ENCODE measurements at places on chromosomes 12 and 14.

GRCh38 chr14:105363847-105364708, 34.3 kb upstream of the TEX22 start:
- DNase-seq: no peak

DNA sequence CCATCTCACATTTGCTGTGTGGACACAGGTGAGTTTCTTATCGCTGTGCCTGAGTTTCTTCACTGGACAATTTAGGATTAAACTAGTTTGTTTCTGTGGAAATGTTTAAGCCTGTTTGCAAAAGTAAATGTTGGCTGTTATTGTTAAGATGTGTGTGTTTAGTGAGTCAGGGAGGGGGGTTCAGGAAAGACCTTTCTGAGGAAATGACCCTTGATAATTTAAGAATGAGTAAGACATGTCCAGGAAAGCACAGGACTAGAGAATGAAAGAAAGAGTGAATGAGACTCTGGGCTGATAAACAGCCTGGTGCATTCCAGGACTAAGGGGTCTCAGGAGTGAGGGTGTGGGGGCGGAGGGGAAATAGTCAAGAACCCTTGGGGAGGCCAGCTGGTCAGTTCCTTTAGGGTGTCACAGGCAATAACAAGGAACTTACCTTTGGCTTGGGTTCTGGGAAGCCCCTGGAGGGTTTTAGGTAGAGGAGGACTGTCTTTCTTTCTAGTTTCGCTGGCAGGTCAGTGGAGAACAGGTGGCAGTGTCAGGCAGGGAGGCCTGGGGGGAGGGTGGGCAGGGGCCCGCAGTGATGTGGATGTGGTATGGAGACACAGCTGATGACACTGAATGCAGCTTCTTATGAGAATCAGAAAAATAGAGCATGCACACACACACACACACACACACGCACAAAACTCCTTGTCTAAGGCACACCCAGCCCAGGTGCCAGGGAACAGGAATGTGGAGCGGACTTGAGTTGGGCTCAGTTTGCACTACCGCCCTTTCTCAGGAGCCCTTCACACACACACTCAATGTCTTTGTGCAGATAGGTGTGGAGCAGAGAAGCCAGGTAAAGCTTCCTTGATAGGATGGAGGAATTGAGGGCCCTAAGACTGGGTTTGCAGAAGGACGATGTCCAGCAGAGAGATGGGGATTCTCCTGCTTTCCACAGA, 1005.5 kb downstream of the VRK1 start:
- no peak for DNase-seq

GRCh38 chr14:81200054-81200453, 20.7 kb downstream of the GTF2A1 start:
- DNase-seq: no peak

- DNase-seq: no peak
These were observed 4.7 kb upstream of the SLC2A14 start for GRCh38 chr12:7877420-7877819.

DNA sequence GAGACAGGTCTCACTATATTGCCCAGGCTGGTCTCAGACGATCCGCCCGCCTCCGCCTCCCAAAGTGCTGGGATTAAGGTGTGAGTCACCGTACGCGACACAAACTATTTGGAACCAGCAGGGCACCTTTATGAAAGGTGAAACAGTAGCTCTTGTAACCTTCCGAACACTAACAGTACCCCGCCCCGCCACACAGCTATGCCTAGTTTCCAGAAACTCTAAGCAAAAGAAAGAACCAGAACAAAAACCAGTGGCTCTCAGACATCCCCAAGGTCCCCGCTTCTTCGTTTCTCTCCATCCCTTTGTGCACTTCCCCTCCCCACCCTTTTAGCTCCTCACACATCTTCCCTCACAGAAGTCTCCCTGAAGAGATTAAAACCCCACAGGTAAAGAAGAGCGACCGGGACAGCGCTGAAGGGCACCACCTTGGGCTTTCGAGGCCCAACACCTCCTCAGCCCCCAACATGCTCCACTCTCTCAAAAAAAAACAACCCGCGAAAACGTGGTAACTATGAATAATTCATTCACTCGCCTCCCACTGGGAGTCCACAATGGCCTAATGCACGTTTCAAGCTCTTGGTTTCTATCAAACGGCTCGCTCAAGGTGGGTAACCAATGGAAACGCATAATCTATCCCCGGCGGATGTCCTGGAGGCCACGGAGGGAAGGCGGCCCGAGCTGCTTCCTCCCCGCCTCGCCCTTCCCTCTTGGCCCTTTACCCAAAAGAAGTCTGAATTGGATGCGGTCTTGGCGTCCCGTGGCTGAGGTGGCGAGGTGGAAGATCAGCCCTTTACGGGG, 877 bp downstream of the BAG5 start:
- no peak for DNase-seq

DNA sequence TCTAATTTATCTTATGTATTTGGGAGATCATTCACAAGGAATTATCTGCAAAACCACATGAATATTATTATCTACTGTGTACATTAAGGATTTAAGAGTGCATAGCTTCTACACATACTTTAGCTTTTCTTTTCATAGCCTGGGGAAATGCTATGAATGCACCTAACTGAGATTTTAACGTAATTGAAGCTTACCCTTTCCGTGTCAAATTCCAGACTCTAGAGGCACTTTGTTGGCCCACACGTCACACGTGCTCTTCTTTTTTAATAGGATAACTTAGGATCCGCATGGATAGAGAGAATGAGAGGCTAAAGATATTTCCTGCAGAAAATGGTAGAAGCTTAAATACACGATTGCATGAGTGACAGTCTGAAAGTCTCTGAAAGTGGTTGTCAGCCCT, 481.1 kb downstream of the PCNX1 start:
- DNase-seq: no peak

DNA sequence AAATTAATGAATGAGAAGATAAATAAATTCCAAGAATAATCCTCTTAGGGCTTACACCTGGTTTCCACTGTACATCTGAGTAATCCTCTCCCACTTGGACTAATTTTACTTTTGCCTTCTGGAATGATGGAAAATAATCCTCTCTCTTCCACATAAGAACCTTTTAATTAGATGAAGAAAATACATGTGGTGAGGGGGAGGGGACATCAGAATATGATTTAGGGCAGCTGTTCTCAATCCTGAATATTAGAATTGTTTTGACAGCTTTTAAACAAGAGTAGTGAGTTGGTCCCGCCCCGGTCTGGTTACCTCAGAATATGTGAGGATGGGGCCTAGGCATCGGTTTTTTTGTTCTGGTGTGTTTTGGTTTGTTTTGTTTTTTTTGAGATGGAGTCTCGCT, 51.5 kb downstream of the HECTD4 start:
- peak; percentile 94 for DNase-seq

DNA sequence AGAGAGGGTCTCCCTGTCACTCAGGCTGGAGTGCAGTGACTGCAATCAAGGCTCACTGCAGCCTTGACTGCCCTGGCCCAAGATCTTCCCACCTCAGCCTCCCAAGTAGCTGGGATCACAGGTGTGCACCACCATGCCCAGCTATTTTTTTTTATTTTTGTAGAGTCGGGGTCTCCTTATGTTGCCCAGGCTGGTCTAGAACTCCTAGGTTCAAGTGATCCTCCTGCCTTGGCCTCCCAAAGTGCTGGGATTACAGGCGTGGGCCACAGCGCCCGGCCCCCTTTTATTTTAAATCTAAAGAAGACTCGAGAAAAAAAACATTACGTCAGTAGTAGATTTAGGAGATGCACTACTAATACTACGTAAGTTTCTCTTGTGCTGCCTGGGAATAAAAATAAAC, 14.3 kb downstream of the FOS start:
- DNase-seq: no peak

DNA sequence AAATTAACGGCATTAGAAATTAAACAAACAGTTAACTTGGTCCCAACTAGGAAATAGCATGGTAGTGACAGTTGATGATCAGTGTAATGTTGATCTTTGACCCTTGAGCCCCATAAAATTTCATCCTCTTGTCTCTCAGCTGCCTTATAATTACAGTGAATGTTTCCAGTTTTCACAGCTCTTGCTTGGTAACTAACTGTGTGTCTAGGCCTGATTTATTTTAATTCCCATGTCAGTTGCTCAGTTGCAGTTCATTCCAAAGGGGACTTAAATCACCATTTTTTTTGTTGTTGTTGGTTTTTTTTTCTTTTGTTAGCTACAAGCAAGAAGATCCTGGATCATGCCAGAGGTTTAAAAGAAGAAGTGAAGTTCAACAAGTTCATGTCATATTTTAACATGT, 1883.7 kb upstream of the FLRT2 start:
- DNase-seq: no peak

DNA sequence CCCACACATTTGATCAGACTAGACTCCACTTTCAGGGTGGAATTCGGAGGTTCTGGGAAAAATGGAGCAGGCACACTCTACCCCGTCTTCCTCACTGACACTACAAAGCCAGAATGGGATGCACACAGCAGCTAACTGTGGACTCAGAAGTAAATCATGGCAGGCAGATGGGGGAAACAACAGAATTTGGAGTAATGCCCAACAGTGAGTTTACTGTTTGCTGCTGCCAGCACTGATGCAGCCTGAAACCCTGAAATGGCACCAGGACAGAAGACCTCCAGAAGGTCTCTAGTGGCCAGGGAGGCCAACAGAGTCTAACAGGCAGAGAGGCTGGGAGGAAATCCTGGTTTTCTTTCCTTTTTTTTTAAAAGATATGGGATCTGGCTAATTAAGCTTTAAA, 24.6 kb downstream of the KCTD10 start:
- DNase-seq: no peak

GRCh38 chr12:121430833-121431415, 31.0 kb downstream of the RNF34 start:
- DNase-seq: no peak

GRCh38 chr12:110316861-110317260, 35.8 kb downstream of the ATP2A2 start:
- no peak for DNase-seq

GRCh38 chr14:61516118-61516743, 179.1 kb upstream of the HIF1A start:
- DNase-seq: no peak

DNA sequence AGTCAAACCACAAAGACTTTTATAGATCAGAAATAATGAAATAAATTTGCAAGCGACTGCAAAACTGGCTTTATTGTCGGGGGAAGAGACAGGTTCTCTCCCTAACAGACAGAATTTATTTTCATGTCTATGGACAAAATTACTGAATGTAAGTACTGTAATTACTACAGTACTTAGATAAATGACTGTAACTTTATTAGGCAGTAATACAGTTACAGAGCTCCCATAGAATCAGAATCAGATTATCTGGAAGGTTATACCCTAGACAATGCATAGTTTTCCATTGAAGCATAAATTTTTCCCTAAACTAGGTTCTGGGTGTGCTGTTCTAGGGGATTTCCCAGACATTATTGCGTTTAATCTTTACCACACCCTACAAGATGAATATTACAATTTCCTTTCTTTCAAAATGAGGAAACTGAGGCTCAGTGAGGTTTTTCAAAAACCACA, 114.2 kb downstream of the C12orf75 start:
- DNase-seq: no peak

- no peak for DNase-seq
These were observed 96.4 kb downstream of the OTOGL start for GRCh38 chr12:80195737-80196136.

- no peak for DNase-seq
These were observed 509.1 kb downstream of the PCNX1 start for GRCh38 chr14:71416392-71416791.

- no peak for DNase-seq
These were observed 9.3 kb upstream of the PPP4R4 start for GRCh38 chr14:94164685-94165431.

DNA sequence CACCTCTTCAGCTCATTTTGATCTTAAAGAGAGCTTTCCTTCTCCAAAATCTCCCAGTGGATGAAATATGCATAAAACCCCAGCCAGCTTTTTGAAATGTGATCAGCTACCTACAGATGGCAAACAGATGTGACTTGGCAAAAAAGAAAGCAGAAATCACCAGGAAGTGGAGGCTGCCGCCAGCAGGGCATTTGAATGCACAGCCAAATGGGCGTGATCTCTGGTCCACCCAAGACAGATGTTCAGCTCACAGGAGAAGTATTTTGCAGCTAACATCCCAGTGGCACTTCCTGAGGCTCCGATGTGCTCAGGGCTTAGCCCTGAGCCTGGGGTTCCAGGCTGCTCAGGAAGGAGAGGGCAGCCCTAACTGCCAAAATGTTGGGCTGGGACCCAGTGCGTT, 78.3 kb downstream of the LGMN start:
- peak; percentile 84 for DNase-seq

DNA sequence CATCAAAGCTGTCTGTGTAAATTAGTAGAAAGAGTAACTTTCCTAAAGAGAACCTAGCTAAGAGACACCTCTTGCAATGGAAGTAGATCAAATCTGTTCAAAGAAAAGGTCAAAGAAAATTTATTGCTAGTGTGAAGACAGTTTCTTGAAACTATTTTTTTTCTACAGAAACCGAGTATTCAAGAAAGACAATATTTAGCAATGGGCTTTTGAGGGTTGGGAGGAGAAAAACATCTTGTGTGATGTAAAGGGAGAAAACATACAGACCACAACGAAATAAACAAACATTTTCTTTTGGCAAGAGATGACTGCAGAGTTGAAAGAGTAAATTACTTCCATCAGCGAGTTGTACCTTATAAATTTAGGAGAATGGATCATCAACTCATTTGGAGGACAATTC, 24.4 kb downstream of the NKX2-1 start:
- peak; percentile 61 for DNase-seq

DNA sequence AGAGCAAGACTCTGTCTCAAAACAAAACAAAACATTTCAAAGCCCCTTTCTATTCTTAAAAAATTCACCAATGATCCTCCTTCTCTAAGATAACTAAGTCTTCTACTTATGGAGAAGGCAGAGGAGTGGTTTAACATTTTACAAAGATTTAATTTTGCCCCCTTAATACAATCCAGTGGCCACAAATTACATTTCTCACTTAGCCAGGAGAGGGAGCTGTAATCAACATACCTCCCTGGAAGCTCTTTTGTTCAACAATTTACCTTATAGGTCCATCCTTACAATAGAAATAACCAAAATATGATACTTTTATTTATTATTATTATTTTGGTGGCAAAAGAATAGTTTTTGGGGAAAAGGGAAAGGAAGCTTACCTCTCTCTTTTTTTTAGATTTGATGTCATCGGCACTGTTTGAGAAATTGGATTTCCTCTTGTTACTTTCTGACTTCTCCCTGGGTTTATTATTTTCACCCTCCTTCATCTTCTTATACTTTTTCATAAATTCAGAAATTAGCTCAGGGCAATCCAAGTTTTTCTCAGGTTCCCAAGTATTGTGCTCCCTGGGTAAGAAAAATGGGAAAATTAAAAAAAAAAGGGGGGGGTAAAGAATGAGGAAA, 28.1 kb downstream of the CBX5 start:
- DNase-seq: no peak

DNA sequence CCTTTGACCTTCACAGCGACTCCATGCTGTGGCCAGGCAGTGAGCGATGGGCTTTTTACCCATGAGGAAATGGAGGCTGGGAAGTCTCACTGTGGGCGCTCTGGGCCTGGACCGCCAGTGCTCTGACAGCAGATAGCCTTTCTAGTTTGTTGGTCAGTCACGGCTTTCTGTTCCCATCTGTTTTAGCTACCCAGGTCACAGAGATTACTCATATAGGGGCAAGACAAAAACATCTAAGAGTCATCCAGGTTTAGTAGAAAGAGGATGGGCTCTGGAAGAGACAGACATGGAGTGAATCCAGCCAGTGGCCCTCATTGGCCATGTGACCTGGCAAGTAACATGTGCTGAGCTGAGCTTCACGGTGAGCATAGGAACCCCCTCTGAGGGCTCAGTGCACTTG, 68.6 kb downstream of the MARK3 start:
- no peak for DNase-seq
